ENCODE measurements at places on chromosomes 13 and 19.

DNA sequence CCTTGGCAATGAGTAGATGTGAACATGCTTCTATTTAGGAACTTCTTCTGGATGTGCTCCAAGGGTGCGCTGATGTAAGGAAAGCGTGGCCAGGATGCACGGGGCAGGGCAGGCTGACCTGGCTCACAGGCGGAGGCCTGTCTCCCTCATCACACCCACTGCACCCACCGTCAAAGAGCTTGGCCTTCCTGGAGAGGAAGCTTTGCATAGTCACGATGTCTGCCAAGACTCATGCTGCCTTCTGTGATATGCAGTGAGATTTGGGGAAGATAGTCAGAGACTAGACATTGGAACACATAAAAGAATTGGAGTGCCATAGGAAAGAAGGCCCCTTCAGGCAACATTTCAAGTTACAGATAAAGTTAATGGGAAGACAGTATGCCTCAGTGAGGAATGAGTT is 82.0 kb downstream of the MYO16 start:
- DNase-seq: no peak

GRCh38 chr19:620166-620862 is 13.0 kb downstream of the POLRMT start:
- DNase-seq: no peak

DNA sequence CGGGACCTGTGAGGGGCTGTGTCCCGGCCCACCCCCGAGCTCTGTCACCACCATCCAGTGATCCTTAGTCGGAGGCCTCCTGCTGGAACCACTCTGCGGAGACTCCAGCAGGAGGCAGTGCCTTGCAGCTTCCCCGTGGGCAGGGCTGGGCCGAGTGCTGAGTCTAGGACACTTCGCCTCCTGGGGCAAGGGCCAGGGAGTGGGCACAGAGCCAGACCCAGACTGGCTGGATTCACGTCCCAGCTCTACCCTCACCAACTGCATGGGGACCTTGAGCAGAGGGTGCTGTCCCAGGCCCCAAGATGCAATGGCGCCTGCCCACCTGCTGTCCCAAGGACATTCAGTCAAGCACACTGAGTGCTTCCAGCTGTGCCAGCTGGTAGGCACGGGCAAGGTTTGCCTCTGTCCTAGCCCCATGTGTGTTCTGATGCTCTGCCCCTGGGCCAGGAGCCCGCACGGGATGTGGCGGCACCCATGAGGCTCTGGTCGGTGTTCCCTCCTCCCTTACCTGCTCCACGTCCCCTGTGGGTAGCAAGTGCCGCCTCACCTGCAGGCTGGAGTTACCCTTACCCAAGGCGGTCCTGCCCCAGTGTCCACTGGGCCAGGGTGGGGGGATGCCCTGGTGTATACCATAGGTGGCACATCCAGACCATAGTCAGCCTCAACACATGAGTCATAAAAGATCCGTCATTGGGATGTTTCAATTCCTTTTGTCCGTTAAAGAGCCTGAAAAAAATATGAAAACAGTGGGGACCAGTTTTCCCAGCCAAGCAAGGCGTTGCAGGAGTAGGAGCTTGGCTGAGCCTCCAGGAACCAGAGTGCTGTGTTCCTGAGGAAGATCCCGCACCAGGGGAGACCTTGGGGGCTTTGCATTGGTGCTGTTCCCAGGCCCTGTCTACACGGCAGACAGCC is 7.4 kb downstream of the FZR1 start:
- DNase-seq: no peak

GRCh38 chr19:49573009-49573408 is 7.3 kb downstream of the NOSIP start:
- DNase-seq: no peak

DNA sequence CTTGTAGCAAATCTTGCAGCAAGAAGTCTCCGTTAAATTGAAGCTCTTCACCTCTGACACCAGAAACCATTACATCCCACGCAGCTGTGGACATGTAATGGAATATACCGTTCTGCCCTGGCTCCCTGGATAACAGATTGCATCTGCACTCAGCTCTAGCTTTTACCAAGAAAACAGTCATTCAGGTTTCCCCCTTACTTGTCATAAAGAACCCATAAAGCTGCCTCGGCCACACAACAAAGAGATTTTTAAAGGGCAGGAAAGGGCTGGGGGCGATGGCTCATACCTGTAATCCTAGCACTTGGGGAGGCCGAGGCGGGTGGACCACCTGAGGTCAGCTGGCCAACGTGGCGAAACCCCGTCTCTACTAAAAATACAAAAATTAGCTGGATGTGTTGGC is 127.6 kb upstream of the RFC3 start:
- no peak for DNase-seq

DNA sequence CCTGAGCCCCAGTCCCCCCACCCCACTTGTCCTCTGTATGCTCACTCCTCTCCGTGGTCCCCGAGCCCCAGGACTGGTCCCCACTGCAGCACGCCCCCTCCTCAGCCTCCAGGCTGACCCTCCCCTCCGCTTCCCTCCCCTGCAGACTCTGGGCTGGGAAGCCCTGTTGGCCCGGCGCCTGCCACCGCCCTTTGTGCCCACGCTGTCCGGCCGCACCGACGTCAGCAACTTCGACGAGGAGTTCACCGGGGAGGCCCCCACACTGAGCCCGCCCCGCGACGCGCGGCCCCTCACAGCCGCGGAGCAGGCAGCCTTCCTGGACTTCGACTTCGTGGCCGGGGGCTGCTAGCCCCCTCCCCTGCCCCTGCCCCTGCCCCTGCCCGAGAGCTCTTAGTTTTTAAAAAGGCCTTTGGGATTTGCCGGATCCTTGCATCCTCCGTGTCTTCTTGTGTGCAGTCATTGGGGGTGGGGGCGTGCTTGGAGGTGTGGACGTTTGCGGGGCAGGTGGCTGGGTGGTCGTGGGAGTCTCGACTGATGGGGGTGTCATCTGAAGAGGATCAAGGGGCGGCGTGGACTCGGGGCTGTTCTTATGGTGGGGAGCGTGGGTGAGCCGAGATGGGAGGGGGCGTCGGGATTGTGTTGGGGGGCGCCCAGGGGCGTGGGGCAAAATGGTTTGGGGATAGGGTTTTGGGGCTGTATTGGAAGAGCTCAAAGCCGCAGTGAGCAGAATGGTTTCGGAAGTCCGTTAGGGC is 3.5 kb downstream of the PTGER1 start:
- DNase-seq: no peak

GRCh38 chr19:43501661-43502418 is 2.7 kb downstream of the PHLDB3 start:
- DNase-seq: no peak

GRCh38 chr19:31510635-31511034 is 161.4 kb upstream of the TSHZ3 start:
- no peak for DNase-seq

DNA sequence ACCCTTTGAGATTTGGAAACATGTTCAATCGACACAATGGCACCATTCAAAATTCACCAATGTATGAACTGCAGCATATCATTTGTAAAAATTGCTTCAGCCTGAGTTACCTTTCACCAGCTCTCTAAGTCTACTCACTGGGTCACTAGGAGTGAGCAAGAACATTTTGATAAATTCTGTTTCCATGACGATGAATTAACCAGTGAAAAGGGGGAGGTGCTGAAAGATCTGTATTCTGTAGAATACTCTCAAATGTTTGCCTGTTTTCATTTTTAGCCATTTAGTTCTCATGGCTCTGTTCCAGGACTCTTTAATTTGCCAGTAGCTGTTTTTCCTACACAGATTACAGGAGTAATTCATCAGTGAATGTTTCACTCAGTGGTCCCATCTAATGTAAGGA is 883.4 kb downstream of the DIAPH3 start:
- DNase-seq: no peak

DNA sequence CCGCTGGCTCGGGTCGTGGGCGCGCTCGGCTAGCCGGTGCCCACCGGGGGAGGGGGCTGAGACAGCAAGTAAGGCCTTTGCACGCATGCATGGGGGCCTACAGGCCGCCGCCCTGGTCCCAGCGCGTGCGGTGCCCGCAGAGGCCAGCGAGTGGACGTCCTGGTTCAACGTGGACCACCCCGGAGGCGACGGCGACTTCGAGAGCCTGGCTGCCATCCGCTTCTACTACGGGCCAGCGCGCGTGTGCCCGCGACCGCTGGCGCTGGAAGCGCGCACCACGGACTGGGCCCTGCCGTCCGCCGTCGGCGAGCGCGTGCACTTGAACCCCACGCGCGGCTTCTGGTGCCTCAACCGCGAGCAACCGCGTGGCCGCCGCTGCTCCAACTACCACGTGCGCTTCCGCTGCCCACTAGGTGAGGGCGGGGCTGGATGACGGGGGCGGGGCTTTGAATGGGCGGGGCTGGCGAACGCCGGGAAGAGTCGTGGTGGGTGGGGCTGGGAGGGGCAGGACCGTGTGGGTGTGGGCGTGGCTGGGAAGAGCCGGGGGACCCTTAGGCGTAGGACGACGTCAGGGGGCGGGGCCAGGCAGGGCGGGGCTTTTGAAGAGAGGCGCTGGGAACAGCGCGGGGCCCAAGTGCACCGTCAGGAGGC is 2.1 kb downstream of the CILP2 start:
- DNase-seq: peak; percentile 21

DNA sequence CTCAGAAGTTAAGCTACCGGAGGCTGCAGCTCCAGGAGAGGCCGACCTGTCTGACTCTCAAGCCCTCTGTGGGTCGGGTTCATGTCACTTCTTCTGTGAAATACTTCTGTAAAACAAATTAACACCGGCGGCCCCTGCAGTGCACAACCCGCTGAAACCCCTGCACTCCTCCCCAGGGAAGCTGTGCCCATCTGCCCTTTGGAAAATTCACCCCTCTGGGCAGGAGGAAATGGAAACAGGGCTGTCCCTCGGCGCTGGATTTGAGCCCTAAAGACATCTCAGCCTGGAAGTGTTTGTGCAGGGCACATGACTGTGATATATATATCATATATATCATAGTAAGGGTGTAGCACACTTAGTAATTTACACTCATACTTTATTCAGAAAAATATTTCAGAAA is 415.3 kb downstream of the IRS2 start:
- no peak for DNase-seq

- DNase-seq: no peak
Observed at GRCh38 chr13:20360835-20361412, 128.8 kb upstream of the GJB6 start.

DNA sequence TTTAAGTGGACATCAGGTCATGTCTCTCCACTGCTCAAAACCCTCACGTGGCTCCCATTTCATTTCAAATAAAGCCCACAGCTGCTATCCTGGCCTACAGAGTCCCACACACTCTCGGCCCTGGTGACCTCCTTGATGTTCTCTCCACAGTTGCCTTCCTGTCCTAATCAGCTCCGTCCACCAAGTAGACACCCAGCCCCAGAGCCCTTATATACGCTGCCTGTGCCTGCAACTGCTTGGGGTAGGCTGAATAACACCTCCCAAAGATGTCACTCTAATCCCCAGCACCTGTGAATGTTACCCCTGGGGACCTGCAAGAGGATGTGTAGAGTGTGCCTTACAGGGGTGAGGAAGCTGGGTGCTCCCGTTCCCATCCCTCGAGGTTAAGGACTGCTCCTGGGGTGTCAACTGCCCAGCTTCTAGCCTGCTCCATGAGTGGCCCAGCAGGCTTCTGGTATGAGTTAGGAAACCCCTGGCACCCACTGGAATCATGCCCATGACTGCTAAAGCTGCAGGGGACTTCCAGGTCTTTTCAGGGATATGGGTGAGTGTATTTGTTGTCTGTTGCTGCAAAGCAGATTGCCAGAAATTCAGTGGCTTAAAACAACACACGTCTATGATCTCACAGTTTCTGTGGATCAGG is 6.0 kb downstream of the FAM187B start:
- DNase-seq: no peak

DNA sequence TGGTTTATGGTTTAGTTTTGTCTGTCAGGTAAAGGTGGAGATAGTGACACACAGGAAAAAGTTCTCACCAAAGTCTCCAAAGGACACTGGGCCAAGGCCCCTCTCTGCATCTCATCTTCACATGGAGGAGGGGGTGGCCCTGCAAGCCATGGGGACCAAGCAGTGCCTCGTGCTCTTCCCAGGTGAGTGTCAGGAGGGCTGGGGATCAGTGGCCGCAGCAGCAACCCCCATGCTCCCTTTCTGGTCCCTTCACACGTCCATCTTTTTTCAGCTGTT is 88.0 kb downstream of the RGCC start:
- no peak for DNase-seq

DNA sequence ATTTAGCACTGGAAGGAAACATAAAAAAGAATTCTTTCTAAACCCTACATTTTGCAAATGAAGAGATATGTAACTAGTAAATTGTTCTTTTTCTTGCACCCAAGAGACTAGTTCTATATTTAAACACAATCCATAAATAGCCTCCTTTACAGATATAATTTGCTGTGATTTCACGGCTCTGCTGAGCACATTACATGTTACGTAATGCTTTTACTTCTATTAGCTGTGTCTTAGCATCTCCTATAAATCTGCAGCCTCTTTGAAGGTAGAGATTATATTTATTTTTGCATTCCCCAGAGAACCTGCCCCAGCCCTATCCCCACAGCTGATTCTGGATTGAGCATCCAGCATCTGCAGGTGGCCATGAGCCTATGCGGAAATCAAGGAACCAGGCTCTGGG is 32.2 kb downstream of the LACC1 start:
- no peak for DNase-seq

DNA sequence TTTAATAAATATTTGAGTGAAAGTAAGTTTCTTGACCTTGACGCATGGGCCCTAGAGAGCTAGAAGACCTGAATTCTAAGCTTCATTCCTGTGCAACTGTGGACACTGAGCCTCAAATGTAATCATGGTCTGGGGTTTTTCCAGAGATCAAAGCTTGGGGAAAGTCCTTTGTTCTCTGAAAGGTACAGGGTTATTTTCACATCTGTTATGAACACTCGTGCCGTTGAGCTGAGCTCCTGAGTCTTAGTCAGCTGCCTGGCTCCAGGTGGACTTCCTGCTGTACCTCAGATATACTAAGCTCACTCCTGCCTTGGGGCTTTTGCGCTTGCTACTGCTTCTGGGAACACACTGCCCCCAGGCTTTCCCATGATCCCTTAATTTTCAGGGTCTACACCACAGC is 7.5 kb upstream of the ZBTB32 start:
- DNase-seq: no peak

- DNase-seq: no peak
Observed at GRCh38 chr13:51605698-51606097, 21.4 kb downstream of the WDFY2 start.

- DNase-seq: no peak
Observed at GRCh38 chr19:51185069-51185867, 39.6 kb upstream of the CD33 start.

- DNase-seq: no peak
Observed at GRCh38 chr13:113754691-113755090, 4.3 kb upstream of the TMEM255B start.

DNA sequence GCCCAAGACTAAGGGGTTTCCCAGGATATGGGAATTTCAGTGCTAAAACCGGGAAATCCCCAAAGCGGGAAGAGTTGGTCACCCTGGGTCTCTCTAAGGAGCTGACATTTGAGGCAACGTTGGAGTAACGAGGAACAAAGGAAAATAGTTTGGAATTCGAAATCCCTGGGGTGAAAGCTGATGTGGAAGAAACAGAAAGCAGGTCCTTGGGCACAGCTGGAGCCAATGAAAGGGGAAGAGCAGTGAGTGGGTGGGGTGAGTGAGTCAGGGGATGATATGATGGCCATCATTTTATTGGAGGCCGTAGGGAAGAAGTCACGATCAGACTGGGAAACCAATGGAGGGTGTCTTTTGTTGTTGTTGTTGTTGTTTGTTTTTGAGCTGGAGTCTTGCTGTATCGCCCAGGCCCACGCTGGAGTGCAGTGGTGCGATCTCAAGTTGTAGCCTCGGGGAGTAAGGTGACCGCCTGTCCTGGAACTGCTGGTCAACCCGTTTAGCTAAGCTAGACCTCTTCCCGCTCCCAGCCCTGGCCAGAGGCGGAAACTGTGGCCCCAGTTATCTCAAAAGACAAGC is 3.4 kb upstream of the RFX2 start:
- DNase-seq: no peak

Data from activated gamma-delta T cell treated with anti-CD3 and anti-CD28 coated beads, Interleukin-2, amount 50 U/mL, for 16 hours (primary cell).